ENCODE measurements at places on chromosomes 7 and 10.
A peak's percentile ranks its signal among the peaks of the same experiment; 100 is the strongest.

DNA sequence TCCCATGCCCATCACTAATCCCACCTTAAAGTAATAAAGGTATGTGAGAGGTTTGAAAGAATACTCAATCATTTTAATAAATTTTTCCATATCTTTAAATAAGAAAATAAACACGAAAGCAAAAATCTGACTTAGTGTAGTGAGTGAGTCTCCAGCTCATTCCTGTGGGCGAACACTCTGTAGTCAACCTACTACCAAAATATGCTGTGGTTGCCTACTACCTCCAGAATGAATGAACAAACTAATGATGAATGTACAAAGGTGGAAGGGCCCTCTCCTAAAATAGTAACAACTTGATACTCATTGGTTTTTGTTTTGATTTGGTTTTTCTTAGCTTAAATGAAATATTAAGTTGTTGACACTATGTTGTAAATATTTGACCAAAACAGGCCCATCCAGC is 195.5 kb upstream of the HPS1 start:
- DNase-seq, result no peak

- no peak for DNase-seq
These were observed 20.0 kb upstream of the GPR146 start for GRCh38 chr7:1024331-1024841.

- DNase-seq, result no peak
These were observed 3.1 kb upstream of the IRF5 start for GRCh38 chr7:128934361-128935341.

DNA sequence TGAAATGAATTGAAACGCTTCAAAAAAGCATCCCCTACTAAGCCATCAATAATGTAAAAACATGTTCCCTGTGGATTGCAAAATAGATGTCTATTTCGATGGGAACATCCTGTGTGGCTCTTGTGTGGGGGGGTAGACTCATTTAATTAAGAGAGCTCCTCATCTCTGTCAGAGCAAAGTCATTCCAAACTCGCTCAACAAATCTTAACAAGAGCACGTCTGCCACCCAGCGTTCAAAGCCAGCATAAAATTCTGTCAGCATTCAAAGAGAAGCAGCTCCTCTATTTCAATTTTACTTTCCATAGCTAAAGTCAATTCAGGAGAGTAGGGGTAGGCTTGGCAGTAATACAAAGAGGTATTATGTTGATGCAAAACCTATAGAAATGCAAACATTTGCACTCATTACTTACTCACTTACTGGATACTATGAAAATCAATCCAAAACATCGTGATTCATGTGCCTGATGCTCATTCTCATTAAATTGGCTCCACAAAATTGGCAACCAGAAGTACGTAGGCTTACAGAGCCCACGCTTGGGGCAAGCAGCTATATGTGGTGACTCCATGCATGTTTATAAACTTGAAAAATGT is 114.9 kb downstream of the IPMK start:
- peak; percentile 68 for DNase-seq

DNA sequence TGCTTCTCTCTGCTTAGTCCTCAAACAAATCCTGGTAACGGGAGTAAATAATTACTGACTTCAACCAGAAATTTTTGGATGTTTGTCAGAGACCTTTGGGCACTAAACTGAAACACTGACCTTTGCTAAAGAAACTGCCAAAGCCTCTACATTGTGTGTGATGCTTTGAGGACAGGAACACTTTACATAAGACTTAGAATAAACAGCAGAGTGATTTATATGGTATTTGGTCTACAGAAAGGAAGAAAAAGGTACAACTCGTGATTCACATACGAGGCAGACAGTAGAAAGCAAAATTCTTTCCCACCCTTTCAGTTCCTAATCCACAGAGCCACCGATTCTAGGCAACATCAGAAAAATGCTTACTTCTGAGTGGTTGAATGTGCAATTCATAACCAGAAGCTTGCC is 59.8 kb downstream of the SLC16A12 start:
- no peak for DNase-seq

GRCh38 chr7:2016021-2016631 is 216.6 kb downstream of the MAD1L1 start:
- DNase-seq, result no peak

DNA sequence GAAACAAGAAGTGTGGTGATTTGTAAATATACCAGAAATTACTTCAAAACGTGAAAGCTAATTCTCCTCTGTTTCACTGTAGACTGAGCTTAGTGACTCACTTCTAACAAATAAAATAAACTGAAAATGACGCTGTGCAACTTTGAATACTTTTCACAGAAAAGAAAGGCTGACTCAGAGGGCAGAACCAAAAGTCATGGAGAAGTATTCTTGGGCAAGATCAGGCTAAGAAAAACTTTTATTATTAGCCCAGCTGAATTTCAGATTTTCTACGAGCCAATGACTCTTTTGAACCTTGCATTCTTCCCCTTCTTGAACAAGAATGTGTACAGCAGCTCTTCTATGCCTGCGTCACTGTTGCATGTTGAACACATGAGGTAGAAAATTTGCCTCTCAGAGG is 527.3 kb upstream of the GHITM start:
- DNase-seq, result no peak

DNA sequence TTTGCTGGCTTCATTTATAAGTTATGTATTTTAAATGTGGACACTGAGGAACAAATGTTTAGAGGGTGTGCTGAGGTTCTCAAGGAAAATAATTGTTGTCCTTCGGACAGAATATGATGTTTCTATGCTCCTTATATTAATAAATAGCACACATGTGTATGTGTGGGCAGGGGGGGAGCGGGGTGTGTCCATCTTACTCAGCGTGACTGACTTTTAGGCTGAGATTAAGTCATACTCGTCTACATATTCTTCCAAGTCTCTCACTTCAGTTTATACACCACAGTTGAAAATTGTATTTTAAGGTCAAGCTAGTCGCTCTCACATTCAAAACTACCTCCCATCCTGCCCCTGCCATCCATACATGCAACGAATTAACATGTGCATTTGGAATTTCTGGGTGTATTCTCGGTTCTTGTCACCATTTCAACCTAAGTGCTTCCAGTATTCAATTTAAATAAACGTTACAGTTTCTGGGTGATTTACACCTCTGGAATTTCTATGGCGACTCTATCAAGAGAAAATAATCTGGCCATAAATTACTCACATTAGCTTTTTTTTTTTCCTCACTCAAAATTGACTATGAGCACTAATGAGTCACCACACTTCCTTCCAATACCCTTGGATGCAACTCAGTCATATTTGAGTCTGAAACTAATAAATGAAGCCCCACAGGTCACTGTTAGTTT is 3.3 kb downstream of the PCDH15 start:
- DNase-seq, result no peak

DNA sequence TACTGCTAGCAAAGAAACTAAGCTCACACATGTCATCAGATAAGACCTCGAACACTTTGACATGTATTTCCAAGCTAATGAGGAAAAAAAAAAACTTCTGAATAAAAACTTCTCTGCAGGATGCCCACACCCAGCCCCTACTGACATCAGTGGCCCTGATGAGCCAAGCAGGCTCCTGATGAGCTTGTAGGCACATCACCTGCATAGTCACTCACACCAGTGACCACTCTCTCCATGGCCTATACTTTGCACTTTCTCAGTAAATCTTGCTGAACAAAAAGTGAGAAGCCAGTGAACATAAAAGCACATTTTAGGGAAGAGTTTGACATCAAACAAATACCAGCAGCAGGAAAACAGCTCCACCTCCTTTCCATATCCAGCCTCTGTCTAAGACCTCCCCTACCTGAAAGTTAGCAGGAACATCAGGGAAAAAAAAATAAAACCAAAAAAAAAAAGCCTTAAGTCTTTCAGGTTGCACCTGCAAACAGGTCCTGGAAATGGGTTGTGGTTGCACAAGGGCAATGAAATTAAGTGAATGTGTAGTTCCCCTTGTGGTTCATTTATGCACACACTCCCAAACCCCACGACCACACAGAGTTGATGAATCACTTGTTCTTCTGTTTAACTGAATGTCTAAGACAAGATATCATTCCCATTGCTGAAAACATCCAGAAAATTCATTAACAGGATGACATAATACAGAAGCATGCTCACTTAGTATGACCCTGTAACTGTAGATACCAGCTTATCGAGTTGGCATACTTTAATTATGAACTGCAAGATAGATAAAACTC is 205.2 kb upstream of the PDE1C start:
- DNase-seq, result no peak

GRCh38 chr10:120917521-120918250 is 66.5 kb downstream of the WDR11 start:
- no peak for DNase-seq

GRCh38 chr10:113148901-113149300 is 198.9 kb downstream of the TCF7L2 start:
- DNase-seq, result no peak

Data from SK-MEL-5 (cell line).